ENCODE measurements at places on chromosomes 3 and 15.

DNA sequence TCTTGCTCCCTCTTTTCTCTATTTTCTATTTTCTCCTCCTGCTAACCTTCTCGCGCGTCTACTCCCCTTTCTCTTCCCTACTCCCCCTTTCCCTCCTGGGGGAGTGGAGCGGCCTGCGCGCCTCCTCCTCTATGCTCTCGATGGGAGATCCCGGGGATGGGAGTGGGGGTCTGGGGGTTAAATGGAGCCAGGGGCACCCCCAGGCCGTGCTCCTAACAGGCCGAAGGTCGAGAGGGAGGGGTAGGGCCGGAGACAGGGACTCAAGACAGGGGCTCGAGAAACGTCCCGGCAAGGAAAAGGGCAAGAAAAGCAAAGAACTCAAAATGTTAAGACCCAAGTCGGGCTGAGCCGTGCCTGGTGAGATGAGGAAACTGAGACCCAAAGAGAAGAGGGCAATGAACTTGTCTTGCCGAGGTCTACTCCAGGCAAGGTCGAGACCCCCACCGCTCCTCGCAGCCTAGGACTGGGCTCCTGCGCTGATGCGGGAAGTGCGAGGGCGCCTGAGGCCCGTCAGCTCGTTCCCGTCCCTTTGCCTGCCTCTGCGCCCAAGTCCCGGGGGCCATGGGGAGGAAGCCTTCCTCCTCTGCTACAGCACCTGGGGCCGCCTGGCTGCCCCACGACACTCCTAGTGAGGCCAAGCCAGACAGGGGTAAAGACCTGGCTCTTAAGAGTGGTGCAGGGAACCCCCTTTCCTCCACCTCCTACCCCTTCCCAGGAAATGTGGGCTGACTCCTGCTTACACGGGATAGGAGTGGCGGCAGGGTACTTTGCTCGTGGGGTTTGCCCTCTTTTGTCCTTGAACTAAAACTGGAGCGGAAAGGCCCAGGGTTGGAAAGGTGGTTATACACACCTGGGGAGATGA is 770 bp upstream of the MEGF11 start:
- no peak for DNase-seq

- no peak for DNase-seq
These were observed 111.7 kb upstream of the OSTN start for GRCh38 chr3:191087391-191087790.

- no peak for DNase-seq
These were observed 45.8 kb upstream of the SLCO2A1 start for GRCh38 chr3:134075568-134075825.

DNA sequence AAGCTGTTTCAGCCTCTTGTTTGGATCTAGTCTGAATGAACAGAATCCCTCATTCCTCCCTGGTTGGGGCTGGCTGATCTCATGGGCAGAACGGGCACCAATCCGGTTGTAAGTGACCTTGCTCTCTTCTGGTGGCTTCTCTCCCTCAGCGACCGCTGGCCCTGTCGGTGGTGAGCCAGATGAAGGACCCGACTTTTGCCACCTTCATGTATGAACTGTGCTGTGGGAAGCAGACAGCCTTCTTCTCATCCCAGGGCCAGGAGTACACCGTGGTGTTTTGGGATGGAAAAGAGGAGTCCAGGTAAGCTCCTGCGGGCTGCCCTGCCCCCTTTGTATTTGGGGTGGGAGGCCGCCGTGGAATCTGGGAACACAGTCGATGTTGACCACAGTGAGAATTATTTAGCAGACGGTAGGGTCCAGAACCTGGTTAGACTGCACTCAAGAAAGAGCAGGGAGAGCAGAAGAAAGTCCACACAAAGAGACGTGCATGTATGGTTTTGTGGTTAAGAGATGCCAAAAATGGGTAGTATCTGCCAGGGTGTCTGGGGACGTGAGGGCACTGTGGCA is 138.8 kb downstream of the LRRK1 start:
- DNase-seq: no peak

GRCh38 chr3:194987571-194988494 is 283.1 kb downstream of the XXYLT1 start:
- DNase-seq: no peak

DNA sequence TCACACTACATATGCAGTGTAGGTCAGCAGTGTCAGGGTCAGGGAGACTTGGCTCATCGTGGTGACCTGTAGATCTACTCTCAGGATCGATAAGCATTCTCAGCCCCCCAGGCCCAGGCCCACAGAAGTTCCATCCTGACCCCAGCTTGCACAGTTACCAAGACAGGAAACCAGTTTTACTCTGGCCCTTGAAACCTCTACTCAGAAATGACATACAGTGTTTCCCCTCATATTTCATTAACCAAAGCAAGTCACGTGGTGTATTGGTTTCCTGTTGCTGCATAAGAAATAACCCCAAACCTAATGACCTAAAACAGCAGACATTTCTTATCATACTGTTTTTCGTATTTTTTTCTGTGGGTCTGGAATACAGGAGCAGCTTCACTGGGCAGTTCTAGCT is 242.2 kb downstream of the SLCO3A1 start:
- no peak for DNase-seq

- no peak for DNase-seq
These were observed 13.6 kb downstream of the TMOD3 start for GRCh38 chr15:51842852-51843737.

DNA sequence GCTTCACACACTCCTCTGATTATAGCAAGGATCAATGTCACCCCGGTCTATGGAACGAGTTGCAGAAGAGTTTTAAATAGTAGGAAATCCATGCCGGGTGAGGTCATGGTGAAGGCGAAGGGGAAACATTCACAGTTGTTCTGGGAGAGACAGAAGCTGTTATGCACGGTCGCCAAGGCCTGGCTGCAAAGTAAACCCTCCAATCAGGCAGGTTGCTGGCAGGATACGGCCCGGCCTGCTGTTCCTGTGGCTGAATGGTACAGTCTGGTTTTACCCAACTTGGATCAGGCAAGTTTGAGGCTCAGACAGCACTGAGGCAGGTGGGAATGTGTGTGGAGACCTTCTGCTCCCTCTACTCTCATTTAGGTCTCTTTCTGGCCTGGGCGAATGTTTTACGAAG is 45.3 kb upstream of the ATP2B2 start:
- no peak for DNase-seq

DNA sequence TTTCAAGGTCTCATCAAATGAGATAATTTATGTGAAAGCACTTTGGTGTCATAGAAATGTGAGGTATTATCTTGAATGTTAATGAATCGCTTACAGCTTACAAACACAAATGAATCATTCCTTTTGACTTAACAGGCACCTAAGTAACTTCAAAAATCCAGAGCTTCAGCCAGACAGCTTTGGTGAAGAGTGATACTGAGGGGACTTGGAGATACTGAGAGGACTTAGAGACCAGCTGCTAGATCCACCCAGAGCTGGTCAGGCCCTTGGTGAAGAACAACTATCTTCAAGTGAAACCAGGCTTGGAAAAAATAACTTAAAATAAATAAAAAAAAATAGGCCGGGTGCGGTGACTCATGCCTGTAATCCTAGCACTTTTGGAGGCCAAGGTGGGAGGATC is 16.2 kb upstream of the ZFYVE19 start:
- no peak for DNase-seq

- no peak for DNase-seq
These were observed 55.9 kb upstream of the OSBPL11 start for GRCh38 chr3:125651244-125651643.

DNA sequence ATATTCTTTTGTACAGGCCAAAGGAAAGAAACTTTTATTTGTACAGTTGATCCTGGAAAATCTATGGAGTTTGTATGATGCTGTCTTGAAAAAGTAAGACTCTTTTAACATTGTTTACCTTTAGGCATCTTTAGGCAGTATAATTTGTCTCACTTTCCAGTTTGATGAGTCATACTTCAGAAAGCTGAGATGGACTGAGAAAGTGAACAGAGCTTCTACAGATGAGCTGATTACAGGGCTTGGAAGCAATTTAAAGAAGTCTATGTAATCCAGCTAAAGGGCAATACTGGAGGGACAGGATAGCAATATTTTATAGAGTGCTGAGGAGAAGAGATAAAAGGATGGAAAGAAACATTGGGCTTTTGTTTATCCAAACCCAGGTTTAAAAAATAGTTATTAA is 123.5 kb upstream of the GOLGA6L4 start:
- no peak for DNase-seq

DNA sequence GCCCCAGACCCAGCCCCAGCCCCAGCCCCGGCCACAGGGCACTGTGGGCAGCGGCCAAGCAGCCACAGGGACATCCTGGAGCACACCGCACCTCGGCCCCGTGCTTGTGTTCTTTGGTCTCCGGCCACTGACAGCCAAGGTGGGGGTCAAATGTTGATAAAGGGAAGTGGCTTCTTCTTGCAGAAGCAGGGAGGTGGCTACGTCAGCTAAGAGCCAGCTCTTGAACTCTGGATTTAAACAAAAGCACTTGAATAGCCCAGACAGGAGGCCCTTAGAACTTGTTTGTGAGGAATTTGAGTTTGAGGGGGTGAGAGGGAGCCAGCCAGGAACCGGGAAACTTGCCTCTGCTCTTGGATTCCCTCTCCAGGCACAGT is 135.8 kb upstream of the ABHD17C start:
- DNase-seq: no peak

GRCh38 chr3:190491533-190492054 is 22.3 kb upstream of the IL1RAP start:
- DNase-seq: no peak

- no peak for DNase-seq
These were observed 23.0 kb upstream of the ANP32A start for GRCh38 chr15:68843425-68844311.

DNA sequence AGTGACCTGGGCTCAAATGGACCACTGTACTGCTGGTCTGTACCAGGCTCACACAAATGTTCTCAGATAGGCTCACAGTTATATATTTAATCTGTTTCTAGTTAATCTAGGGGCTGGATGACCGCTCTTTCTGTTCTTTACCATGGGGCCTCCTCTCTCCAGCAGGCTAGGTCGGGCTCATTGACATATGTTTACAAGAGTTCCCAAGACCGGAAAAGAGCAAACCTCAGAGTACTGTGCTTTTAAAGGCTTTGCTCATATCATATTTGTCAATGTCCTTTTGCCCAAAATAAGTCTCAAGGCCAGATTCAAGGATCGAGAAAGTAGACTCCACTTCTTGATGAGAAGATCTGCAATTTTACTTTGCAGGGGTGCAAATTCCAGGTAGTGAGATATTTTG is 348.0 kb upstream of the EPHA6 start:
- no peak for DNase-seq

- DNase-seq: no peak
These were observed 181.0 kb upstream of the PPP2R3A start for GRCh38 chr3:135784557-135784956.

GRCh38 chr3:107704477-107704876 is 181.7 kb downstream of the BBX start:
- DNase-seq: no peak

GRCh38 chr15:52193791-52194190 is 2.6 kb upstream of the GNB5 start:
- DNase-seq: no peak

DNA sequence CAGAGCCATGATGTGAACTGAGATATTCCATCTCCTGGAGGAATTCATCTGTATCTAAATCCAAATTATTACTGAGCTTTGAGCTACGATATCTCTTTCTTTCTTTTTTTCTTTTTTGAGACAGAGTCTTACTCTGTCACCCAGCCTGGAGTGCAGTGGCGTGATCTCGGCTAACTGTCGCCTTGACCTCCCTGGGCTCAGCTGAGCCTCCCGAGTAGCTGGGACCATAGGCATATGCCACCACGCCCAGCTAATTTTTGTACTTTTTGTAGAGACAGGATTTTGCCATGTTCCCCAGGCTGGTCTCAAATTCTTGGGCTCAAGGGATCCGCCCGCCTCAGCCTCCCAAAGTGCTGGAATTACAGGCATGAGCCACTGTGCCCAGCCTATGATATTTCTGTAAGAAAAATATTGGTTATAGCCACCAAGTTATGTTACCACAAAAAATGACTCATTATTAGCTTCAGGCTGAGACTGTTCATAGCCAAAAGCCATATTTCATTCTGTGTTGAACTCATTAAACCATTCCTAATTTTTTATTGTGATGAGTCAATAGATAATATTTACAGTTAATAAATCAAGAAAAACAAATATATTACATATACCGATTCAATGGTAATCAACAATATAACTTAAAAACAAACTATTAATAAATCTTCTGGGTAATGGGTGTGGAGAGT is 27.1 kb upstream of the SLC30A4 start:
- no peak for DNase-seq

DNA sequence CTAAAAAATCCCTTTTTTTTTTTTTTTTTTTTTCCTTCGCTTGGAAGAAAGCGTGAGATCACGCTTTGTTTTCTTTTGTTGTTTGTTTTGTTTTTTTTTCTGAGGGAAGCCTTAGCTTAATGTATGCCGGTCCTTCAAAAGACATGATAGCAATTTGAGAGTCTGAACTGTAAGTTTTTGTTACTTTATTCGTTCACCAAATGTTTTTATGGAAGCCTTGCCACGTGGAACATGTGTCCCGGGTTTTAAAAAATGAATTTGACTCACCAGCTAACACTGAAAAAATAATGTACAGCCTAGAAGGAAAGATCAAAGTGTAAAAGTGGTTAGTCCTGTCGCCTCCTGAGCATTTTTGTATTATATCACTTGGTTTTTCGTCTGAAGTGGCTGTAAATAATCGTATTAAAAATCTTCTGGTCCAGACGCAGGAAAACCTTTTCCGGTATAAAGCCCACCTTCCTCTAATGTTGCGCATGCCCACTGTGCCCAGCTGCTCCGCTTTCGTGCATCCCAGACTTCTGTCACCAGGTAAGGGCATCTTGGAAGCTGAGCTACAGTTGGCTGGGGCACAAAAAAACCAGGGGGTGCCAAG is 795 bp upstream of the MYNN start:
- DNase-seq: peak; percentile 52

- DNase-seq: no peak
These were observed 486.8 kb upstream of the CNTN4 start for GRCh38 chr3:1611824-1612223.

- no peak for DNase-seq
These were observed 66.3 kb downstream of the CCR1 start for GRCh38 chr3:46141813-46142212.

GRCh38 chr3:46759239-46760167 is 41.8 kb upstream of the PRSS50 start:
- no peak for DNase-seq

- DNase-seq: no peak
These were observed 23.9 kb downstream of the MED12L start for GRCh38 chr3:151109286-151109800.

- DNase-seq: no peak
These were observed 308.6 kb upstream of the ATP11B start for GRCh38 chr3:182484682-182485081.

GRCh38 chr3:153166206-153166605 is 4.2 kb downstream of the RAP2B start:
- peak; percentile 18 for DNase-seq

DNA sequence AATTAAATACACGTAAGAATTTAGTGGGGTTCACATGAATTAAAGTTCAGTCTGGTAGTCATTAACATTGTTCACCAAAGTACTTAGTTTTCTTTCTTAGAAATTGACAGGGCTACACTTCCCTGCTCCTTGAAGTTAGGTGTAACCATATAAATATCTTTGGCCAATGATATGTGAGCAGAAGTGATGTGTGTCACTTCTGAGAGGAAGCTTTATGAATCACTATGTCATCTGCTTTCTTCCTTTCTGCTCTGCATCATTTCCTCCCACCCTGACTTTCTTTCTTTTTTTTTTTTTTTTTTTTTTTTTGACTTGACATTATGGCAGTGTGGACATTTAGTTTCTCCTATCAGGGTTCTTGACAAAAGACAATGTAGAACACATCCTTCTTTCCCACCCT is 156.2 kb upstream of the COL8A1 start:
- DNase-seq: no peak

GRCh38 chr3:43388175-43388574 is 101.8 kb downstream of the SNRK start:
- no peak for DNase-seq

Data from stimulated activated CD4-positive, alpha-beta T cell treated with anti-CD3 and anti-CD28 coated beads, Interleukin-2, amount 100 ng/mL, for 4 hours (primary cell).